Endodermal cell (in vitro differentiated cells): ENCODE measurements at places on chromosomes 4 and X.
A peak's percentile ranks its signal among the peaks of the same experiment; 100 is the strongest.

DNA sequence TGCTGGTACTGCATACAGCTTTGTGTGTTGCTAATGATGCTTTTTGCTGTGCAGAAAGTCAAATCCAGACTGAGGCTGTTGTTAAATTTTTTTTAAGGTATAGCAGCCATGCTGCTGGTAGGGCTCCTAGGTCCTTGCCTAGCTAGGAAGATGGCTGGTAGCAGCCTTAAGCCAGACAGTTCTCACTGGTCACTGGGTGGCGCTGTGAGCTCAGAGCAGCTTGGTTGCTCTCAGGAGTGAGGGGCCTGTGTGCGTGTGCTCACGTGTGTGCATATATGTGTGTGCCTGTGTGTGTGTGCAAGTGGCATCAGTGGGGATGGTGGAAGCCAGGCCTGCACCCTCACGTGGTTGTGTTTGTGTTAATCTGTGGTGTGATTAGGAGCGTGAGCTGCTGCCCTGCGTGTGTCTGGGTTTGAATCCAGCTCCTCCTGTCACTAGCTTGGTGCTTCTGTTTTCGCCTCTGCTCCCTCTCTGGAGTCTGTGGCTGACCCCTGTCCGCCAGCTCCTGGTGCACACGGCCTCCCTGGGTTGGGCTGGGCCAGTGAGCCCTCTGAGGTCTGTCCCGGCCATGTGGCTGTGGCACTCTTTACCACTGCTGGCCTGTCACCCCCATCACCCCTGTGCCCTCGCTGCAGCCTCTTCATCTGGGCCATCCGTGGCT is 46.1 kb downstream of the SORCS2 start:
- H3K27me3 ChIP-seq: no peaks in the 10 kb centered on the region
- H3K4me3 ChIP-seq: no peak overlapping the region
- DNase-seq: peak; percentile 78
- H3K4me1 ChIP-seq: peaks cover 10% of the 10 kb centered on the region

- no peaks in the 10 kb centered on the region for H3K36me3 ChIP-seq
- H3K27me3 ChIP-seq: no peaks in the 10 kb centered on the region
- no peak overlapping the region for H3K27ac ChIP-seq
- no peak overlapping the region for H3K4me3 ChIP-seq
These were observed 47.3 kb upstream of the TLR3 start for GRCh38 chr4:186021461-186022167.

GRCh38 chr4:23667659-23668058 is 222.2 kb downstream of the PPARGC1A start:
- no peak for DNase-seq
- peaks cover 51% of the 10 kb centered on the region for H3K27me3 ChIP-seq
- no peaks in the 10 kb centered on the region for H3K36me3 ChIP-seq
- H3K4me3 ChIP-seq: no peak overlapping the region

DNA sequence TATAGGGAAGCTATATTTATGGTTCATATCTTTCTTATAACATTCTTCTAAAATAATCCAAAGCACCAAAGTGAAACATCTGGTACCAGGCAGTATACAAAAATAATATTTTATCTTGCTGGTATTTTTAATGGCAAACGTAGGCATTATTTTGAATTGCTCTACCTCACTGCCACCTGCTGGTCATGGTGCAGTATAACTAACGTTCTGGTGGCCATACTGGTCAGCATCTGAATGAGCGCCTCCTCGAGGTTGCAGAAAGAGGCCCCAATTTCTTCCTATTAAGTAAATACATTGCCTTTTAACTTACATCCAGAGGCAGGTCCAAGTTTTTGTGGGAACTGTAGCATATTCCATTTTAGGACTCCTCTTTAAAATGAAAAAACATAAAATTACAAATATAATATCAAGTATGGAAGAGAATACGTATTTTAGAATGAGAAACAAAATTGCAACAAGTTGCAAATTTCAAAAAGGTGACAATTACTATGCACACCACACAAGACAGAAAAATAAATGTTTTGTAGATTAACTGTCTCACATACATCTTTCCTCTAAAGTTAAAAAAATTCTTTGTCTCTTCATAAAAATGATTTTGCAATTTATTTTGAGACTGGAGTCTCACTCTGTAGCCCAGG is 22.9 kb upstream of the CWH43 start:
- no peaks in the 10 kb centered on the region for H3K36me3 ChIP-seq
- DNase-seq: peak; percentile 86
- no peaks in the 10 kb centered on the region for H3K4me1 ChIP-seq
- peaks cover 32% of the 10 kb centered on the region for H3K27me3 ChIP-seq
- no peak overlapping the region for H3K27ac ChIP-seq

DNA sequence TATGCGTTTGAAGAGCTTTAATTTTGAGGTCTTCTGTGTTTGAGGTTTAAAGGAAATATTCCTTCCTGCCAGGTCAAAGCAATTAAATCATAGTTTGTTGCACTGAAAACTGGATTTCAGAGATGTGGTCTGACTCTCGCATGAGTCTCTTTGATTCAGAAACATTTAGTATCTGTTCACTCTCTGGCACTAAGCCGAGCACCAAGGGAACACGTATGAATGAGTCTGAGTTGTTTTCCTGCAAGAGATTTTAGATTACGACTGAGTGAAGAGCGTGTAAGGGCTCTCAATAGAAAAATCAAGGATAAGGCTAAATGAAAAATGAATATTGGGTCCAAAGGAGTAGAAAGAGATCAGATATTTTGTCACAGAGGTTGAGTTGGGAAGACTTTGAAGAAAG is 875.4 kb upstream of the PRKX start:
- no peaks in the 10 kb centered on the region for H3K4me1 ChIP-seq
- H3K36me3 ChIP-seq: no peaks in the 10 kb centered on the region
- H3K27me3 ChIP-seq: no peaks in the 10 kb centered on the region
- H3K27ac ChIP-seq: no peak overlapping the region

DNA sequence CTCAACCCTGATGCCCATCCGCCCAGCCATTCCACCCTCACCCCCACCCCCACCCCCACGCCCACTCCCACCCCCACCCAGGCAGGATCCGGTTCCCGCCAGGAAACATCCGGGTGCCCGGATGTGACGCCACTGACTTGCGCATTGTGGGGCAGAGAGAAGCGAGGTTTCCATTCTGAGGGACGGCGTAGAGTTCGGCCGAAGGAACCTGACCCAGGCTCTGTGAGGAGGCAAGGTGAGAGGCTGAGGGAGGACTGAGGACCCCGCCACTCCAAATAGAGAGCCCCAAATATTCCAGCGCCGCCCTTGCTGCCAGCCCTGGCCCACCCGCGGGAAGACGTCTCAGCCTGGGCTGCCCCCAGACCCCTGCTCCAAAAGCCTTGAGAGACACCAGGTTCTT is at the start of gene MAGEA1:
MAGEA1 (plus strand) TSS at position 154 of the 400 bp plus-strand sequence. CDS start 3,106 bp downstream, outside the sequence.
- no peak within 1 kb of the TSS for H3K4me3 ChIP-seq
- H3K27me3 ChIP-seq: no peaks in the 10 kb centered on the region
- no peaks in the 10 kb centered on the region for H3K36me3 ChIP-seq
- no peak within 1 kb of the TSS for H3K27ac ChIP-seq

DNA sequence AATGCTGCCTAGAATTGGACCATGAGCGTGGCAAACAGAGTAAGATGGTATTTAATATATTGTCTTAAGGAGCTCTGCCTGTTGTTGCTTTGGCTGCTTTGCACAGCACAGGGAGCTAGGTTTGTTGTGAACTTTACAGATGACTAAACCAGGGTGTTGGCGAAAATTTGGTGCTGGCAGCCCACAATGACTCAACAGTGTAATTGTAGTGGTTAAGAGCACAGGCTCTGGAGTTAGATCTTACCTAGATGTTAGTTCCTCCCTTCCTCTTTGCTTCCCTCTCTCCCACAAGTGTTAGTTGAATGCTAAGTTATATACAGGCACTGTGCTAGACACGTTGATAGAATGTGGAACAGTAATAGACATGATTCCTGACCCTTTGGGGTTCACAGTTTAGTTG is 128.9 kb upstream of the TRPC5 start:
- no peaks in the 10 kb centered on the region for H3K4me1 ChIP-seq
- DNase-seq: no peak
- H3K4me3 ChIP-seq: no peak overlapping the region
- no peaks in the 10 kb centered on the region for H3K27me3 ChIP-seq
- H3K27ac ChIP-seq: no peak overlapping the region

- H3K27ac ChIP-seq: no peak overlapping the region
- H3K36me3 ChIP-seq: no peaks in the 10 kb centered on the region
- no peaks in the 10 kb centered on the region for H3K27me3 ChIP-seq
- no peak overlapping the region for H3K4me3 ChIP-seq
- no peak for DNase-seq
- no peaks in the 10 kb centered on the region for H3K4me1 ChIP-seq
These were observed 14.8 kb upstream of the BOD1L1 start for GRCh38 chr4:13642170-13642950.

DNA sequence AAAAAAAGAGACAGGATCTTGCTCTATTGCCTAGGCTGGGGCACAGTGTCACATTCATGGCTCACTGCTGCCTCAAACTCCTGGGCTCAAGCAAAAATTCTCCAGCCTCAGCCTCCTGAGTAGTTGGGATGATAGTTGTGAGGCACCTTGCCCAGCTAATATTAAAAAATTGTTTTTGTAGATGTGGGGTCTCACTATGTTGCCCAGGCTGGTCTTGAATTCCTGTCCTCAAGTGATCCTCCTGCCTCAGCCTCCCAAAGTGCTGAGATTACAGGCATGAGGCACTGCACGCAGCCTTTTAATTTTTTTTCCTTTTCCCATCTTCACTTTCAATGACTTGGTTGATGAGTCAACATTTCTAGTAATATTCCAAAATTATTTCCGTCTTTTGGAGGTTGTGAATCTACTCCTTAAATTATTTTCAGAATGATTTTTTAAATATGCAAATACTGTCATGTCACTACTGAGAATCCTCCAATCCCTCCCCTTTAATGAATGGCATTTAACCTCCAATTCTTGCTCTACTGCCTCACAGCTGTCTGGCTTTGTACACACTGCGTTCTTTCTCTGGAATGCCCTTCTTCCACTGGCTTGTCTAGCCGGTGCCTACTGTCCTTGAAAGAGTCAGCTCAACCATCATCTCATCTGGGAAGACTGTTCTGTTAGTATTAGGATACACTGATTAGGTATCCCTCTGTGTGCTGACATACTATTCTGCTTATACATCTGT is 27.5 kb upstream of the DCTD start:
- no peak for DNase-seq
- H3K4me3 ChIP-seq: no peak overlapping the region
- H3K27me3 ChIP-seq: peaks cover 7% of the 10 kb centered on the region
- no peaks in the 10 kb centered on the region for H3K36me3 ChIP-seq
- H3K4me1 ChIP-seq: no peaks in the 10 kb centered on the region
- no peak overlapping the region for H3K27ac ChIP-seq

DNA sequence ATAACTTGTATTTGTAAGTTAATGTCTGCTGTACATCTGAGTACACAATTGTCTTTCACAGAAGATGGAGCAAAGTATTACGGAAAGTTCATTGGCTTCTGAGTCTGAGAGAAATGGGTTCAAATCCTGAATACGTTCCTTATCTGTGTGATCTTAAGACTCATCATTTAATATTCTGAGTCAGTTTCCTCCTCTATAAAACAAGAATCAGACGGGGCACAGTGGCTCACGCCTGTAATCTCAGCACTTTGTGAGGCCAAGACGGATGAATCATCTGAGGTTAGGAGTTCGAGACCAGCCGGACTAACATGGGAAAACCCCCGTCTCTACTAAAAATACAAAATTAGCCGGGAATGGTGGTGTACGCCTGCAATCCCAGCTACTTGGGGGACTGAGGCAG is 57.8 kb downstream of the APBB2 start:
- H3K4me3 ChIP-seq: no peak overlapping the region
- H3K36me3 ChIP-seq: no peaks in the 10 kb centered on the region
- DNase-seq: no peak
- no peaks in the 10 kb centered on the region for H3K27me3 ChIP-seq
- H3K27ac ChIP-seq: no peak overlapping the region
- H3K4me1 ChIP-seq: no peaks in the 10 kb centered on the region

- H3K4me3 ChIP-seq: no peak overlapping the region
- peaks cover 95% of the 10 kb centered on the region for H3K27me3 ChIP-seq
- no peak overlapping the region for H3K27ac ChIP-seq
- H3K4me1 ChIP-seq: no peaks in the 10 kb centered on the region
These were observed 8.0 kb downstream of the SHOX start for GRCh38 chrX:638482-639131.

DNA sequence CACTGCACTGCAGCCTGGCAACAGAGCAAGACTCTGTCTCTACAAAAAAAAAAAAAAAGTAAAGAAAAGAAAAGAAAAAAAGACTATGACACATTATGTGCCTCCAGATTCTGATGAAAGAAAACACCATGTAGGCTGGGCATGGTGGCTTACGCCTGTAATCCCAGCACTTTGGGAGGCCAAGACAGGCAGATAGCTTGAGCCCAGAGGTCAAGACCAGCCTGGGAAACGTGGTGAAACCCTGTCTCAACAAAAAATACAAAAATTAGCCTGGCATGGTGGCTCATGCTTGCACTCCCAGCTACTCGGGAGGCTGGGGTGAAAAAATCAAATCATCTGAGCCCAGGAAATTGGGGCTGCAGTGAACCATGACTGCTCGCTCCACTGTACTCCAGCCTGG is 19.4 kb downstream of the THOC2 start:
- no peak overlapping the region for H3K27ac ChIP-seq
- DNase-seq: no peak
- no peaks in the 10 kb centered on the region for H3K27me3 ChIP-seq
- H3K4me1 ChIP-seq: no peaks in the 10 kb centered on the region
- peaks cover 4% of the 10 kb centered on the region for H3K36me3 ChIP-seq

GRCh38 chrX:13088156-13088487 is 43.7 kb upstream of the FAM9C start:
- DNase-seq: no peak
- peaks cover 7% of the 10 kb centered on the region for H3K27me3 ChIP-seq
- no peaks in the 10 kb centered on the region for H3K36me3 ChIP-seq
- no peak overlapping the region for H3K4me3 ChIP-seq
- H3K4me1 ChIP-seq: no peaks in the 10 kb centered on the region

DNA sequence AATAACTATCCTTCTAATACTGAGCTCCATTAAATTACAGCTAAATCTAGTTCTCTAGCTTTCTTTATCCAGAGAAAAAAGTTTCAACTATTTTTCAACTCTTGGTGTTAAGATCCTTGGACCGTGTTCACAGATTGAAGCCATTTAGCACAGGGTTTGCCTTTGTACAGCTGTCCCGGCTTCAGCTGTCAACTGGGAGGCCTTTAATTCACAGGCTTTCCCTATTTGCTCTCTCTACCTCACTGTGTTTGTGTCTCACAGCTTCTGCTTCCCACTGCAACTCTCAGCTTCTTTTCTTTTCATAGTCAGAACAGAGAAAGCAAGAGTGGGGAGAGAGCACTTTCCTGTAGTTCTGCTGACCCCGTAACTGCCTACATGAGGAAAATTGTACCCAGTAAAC is 76.9 kb upstream of the SMAD1 start:
- peak overlapping the region; percentile 83 for H3K27ac ChIP-seq
- H3K4me3 ChIP-seq: no peak overlapping the region
- no peaks in the 10 kb centered on the region for H3K4me1 ChIP-seq
- no peak for DNase-seq

DNA sequence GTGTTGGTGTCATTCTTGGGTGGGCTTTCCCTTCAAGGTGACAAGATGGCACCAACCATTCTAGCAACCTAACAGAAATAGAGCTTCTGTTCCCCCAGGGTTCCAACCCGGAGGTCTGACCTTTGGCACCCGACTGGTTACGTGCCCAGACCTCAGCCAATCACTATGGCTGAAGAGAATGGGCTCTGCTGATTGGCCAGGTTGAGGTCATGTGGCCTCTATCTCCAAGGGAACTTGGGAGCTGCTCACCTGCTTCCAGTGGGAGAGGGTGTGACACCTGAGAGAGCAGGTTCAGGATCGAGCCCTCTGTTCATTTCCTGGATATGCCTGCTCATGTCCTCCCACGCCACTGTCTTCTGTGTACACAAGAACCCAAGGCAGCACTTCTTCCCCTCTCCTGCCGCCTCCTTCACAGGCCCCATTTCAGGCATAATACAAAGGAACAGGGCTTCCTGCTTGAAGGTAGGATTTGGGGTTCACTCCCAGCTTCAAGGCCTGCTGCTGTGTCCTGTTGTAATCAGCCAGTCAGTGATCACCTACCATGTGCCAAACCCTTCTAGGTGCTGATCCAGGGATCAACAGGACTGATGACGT is 11.0 kb downstream of the SOWAHB start:
- no peaks in the 10 kb centered on the region for H3K4me1 ChIP-seq
- DNase-seq: no peak
- H3K36me3 ChIP-seq: no peaks in the 10 kb centered on the region
